Neural progenitor cell (in vitro differentiated cells): ENCODE measurements at places on chromosomes 11 and 22.
A peak's percentile ranks its signal among the peaks of the same experiment; 100 is the strongest.

GRCh38 chr11:65003282-65003681, 6.5 kb upstream of the BATF2 start:
- no peak overlapping the region for H3K27ac ChIP-seq
- H3K27me3 ChIP-seq, result no peaks in the 10 kb centered on the region
- no peaks in the 10 kb centered on the region for H3K4me1 ChIP-seq
- no peak overlapping the region for H3K4me3 ChIP-seq
- peak; percentile 57 for DNase-seq

DNA sequence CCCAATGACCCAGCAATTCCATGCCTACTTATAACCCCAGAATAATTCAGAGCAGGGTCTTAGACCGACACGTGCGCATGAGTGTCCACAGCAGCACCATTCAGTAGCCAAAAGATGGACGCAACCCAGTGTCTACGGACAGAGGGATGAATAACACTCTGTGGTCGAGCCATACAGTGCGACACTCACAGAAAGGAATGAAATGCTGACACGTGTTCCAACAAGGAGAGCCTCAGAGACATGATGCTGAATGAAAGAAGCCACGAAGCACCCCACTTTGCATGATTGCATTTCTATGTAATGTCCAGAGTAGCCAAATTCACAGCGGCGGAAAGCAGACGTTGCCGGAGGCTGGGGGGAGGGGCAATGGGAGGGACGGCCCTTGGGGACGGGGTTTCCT, 134.4 kb downstream of the CTTN start:
- H3K27me3 ChIP-seq, result no peaks in the 10 kb centered on the region
- H3K36me3 ChIP-seq, result no peaks in the 10 kb centered on the region
- H3K4me3 ChIP-seq, result no peak overlapping the region

- H3K4me3 ChIP-seq, result no peak overlapping the region
- no peak overlapping the region for H3K27ac ChIP-seq
- H3K36me3 ChIP-seq, result no peaks in the 10 kb centered on the region
- no peak for DNase-seq
- H3K27me3 ChIP-seq, result peaks cover 5% of the 10 kb centered on the region
Measured at GRCh38 chr22:27337676-27338075, 463.9 kb downstream of the MN1 start.

DNA sequence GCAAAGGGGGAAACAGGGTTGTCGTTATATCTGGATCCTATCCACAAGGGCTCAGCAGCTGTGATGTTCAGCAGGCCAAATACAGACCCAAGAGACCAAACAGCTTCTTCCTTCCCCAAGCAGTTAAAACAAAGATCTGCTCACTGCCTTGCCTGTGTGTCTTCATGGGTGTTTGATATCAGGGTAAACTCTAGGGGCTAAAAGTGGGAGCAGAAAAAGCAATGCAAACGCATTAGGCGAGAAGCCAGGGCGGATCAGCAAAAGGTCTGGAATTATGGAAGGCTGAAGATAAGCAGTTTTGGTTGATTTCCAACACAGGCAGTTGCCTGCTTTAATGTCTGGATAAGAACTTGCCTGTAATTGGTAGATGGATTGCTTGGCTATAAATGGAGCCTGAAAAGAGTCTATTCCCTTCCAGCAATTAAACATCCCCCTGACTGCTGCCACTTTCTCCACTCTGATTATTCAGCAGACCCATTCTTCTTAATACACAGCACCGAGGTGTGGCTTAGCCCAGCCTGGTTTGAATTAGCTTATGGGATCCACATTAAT, 126.3 kb downstream of the COMMD9 start:
- H3K36me3 ChIP-seq, result no peaks in the 10 kb centered on the region
- peaks cover 20% of the 10 kb centered on the region for H3K4me1 ChIP-seq

DNA sequence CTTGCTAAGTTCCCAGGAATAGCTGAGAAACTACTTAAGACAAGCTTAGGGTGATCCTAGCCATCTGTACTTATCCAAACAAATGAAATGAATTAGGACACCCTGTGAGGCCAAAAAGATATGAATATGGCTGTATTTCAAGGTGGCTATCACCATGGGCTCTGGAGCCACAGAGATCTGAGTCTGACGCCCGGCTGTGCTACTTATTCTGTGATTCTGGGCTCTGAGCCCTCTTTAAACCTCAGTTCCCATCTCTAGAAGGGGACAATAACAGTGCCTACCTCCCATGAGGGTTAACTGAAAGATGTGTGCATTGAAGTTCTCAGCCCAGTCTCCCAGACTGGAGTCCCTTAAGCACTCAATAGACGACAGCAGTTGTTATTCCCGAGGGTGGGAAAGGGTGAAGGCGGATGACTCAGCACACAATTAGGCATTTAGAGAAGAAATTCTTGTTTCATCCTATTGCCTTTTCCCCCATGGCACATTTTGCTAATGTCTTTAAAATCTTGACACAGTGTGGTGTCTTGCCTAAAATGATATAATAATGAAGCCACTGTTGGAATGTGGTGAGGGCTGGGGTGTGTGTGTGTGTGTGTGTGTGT, 132.5 kb downstream of the ADAMTS15 start:
- no peaks in the 10 kb centered on the region for H3K27me3 ChIP-seq
- peak; percentile 37 for DNase-seq
- peak overlapping the region; percentile 59 for H3K27ac ChIP-seq
- peaks cover 34% of the 10 kb centered on the region for H3K4me1 ChIP-seq
- H3K4me3 ChIP-seq, result no peak overlapping the region
- no peaks in the 10 kb centered on the region for H3K36me3 ChIP-seq

GRCh38 chr11:66629356-66629755, 9.1 kb upstream of the RBM4 start:
- no peak for DNase-seq
- peaks cover 24% of the 10 kb centered on the region for H3K36me3 ChIP-seq
- no peak overlapping the region for H3K4me3 ChIP-seq
- H3K4me1 ChIP-seq, result no peaks in the 10 kb centered on the region
- no peak overlapping the region for H3K27ac ChIP-seq
